GM13976 (cell line): ENCODE measurements at places on chromosomes 11 and 22.

- peak; percentile 74 for DNase-seq
These were observed 57.7 kb upstream of the DRD2 start for GRCh38 chr11:113532697-113533424.

GRCh38 chr11:119615003-119615881 lies 113.8 kb downstream of the NECTIN1 start:
- no peak for DNase-seq

DNA sequence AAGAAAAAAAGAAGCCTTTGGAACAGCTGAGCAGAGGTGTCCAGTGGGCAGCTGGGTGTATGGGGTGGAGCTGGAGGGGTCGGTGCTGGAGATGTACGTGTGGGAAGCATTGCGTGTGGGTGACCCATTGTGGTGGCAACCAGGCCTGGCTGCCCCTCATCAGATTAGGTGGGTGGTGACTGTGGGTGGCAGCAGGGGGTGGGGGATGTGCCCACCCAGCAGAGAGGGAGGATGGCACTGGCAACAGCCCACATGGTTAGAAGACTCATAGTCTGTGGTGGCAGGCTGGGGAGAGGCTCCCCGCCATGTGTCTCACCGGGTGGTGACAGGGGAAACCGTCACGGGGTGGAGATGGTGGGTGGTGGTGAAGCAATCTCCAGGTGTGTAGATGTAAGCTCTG lies 27.6 kb downstream of the TP53I11 start:
- DNase-seq, result no peak

DNA sequence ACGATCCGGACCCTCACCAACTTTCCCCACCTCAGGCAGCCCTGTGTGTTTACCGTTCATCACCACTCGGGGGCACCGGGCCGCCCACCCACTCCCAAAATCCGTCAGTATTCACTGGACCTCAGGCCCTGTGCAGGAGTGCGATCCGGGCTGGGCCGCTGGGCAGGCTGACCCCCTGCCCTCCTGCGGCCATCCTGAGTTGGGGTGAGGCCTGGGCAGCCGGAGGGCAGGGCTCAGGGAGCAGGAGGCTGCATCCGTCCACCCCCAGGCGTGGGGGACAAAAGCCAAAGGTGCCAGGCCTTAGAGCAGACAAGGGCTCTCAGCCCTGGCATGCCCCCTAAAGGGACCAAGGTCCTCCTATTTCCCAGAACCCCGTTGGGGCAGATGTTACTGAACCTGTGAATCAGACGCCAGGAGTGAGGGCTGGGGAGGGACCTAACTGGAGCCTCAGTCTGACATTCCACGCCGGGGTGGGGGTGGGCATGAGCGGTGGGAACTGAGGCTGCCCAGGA lies 16.8 kb upstream of the TMEM191C start:
- no peak for DNase-seq

- DNase-seq, result peak; percentile 64
These were observed 1.7 kb upstream of the RHOD start for GRCh38 chr11:67054836-67055523.

DNA sequence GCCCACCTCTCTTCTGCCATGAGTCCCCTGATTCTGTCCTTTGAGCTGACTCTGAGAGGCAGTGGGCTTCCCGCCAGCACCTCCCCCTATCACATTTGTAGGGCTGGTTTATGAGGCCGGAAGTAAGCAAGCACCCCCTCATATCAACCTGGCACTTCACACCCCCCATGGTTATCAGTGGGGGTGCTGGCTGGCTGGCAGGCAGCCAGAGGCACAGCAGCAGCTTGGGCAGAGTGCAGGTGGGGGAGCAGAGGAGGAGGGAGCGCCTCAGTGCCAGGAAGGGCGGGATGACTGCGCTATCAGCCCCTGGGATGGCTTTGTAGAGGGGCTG lies 22.9 kb upstream of the CHRM4 start:
- no peak for DNase-seq

GRCh38 chr11:117669062-117669461 lies 128.0 kb downstream of the DSCAML1 start:
- no peak for DNase-seq

GRCh38 chr11:9886595-9886994 lies 222.7 kb downstream of the SWAP70 start:
- no peak for DNase-seq

- no peak for DNase-seq
These were observed 5.6 kb upstream of the ZBED4 start for GRCh38 chr22:49847751-49848689.

DNA sequence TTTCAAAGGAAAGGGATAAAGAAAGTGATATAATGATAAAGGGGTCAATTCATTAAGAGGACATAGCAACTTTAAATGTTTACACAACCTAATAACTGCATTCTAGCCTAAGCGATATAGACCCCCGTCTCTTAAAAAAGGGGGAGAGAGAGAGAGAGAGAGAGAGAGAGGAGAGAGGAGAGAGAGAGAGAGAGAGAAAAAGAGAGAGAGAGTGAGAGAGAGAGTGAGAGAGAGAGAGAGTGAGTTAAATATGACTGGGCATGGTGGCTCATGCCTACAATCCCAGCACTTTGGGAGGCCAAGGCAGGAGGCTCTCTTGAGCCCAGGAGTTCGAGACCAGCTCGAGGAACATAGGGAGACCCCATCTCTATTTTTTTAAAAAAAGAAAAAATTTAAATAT lies 90.2 kb upstream of the GAL start:
- DNase-seq, result no peak

- peak; percentile 58 for DNase-seq
These were observed 205.9 kb downstream of the ST3GAL4 start for GRCh38 chr11:126561327-126561893.

DNA sequence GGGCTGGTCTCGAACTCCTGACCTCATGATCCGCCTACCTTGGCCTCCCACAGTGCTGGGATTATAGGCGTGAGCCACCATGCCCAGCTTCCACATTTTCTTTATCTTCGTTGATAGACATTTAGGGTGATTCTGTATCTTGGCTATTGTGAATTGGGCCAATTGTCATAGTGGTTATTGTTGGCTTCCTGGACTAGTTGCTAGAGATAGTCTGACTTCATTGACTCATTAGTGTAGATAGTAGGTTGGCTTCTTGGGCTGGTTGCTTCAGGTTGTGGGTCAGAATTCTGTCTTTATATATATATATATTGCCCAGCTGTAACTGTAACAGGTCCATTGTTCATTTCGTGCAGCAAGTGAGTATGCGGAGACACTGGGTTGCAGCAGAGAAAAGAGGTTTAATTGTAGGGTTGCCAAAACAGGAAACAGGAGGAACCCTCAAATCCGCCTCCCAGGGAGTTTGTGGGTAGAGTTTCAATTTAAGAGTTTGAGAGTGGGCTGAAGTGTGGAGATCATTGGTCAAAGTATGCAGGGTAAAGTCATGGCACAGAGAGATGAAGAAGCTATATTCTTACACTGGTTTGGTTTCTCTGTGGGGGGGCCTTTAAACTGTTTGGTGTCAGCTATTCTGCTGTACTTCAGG lies 22.0 kb downstream of the ATG13 start:
- no peak for DNase-seq

GRCh38 chr22:25775531-25775930 lies 33.5 kb downstream of the MYO18B start:
- no peak for DNase-seq

DNA sequence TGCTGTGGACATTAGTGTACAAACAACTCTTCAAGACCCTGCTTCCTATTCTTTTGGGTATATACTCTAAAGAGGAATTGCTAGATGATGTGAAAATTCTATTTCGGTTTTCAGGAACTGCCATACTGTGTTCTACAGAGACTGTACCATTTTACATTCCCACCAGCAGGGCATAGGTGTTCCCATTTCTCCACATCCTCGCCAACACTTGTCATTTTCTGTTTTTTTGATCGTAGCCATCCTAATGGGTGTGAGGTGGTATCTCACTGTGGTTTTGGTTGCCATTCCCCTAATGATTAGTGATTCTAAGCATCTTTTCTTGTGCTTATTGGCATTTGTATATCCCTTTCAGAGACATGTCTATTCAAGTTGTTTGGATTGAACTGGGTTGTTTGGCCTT lies 29.8 kb upstream of the GRK3 start:
- no peak for DNase-seq

DNA sequence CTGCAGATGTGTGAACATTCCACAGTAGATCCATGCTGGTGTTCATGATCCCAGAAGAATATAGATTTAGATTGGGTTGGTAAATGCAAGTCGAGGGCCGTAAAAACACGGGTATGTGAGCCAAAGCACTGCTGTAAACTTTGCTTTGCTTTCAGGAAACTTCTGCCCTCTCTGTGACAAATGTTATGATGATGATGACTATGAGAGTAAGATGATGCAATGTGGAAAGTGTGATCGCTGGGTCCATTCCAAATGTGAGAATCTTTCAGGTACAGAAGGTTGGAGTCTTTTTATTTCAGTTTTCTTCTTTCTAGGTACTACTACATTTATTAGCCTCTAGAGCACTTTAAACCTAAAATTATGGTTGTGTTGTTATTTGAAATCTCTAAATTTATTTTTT lies 36.2 kb upstream of the TTC36 start:
- no peak for DNase-seq

DNA sequence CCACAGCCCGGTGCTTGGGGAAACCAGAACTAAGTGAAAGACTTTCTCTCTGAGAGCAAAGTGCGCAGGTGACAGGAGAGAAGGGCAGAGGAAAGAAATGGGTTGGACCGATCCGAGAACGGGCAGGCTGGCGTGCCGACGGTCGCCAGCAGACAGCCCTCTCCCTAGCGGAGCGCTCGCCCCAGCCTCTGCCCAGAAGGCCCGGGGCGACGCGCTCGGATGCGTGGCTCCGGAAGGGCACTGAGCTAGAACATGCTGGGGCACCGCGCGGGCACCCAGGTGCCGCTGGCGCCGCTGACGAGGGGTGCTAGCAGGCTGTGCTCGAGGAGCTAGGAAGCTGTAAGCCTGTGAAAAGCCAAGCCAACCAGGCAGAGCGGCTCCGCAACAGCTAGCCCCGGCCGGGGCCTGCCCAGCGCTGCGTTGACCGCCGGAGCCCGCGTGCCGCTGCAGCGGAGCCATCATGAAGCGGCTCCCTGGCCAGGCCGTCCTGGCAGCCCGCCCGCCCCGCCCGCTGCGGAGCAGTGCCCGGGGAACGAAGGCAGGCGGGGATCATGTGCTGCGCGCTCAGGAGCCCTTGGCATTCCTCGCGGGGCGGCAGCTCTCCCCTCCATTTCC lies 22.1 kb upstream of the RRAS2 start:
- peak; percentile 64 for DNase-seq

DNA sequence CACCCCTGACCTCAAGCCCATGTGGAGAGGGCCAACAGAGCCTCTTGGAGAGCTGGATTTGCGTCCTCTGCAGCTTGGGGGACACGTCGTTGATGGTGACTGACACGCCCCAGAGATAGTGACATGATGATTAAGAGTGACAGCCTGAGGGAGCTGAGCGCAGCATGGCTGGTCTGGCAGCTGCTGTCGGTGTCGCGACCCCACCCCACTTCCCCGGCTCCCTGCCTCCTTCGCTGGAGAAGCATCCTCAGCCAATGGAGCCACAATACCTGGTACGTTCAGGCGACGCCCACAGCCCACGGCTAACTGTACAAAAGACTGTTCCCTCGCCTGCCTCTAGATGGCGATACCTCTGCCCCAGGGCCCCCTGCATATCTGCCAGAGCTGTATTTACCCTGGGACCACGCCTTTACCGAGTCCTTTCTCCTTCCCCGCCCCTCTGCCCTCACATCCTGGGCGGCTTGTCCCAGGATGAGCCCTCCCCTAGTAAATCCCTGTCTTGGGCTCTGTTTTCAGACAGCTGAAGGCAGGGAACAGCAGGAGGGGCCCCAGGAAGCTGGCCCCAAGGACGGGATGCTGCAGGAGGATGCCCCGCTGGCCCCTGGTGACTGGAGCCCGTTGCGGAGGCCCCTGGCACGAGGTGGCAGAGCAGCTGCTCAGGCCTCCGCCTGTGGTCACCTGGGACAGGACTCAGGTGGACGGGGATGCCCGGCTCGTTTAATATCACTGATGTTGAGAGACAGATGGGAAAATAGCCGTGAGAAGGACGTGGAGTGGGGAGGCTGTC lies 90.6 kb downstream of the RPS6KA4 start:
- peak; percentile 91 for DNase-seq

GRCh38 chr22:48803948-48804810 lies 1023.5 kb downstream of the BRD1 start:
- DNase-seq, result no peak

- DNase-seq, result peak; percentile 16
These were observed 339.6 kb downstream of the TBC1D22A start for GRCh38 chr22:47102081-47102480.
